Islet precursor cell (in vitro differentiated cells): ENCODE measurements at places on chromosomes 3 and 15.
A peak's percentile ranks its signal among the peaks of the same experiment; 100 is the strongest.

GRCh38 chr3:151890721-151891141 is 17.3 kb downstream of the SUCNR1 start:
- DNase-seq = no peak

GRCh38 chr15:69305204-69305931 is 6.7 kb downstream of the PAQR5 start:
- peak; percentile 90 for DNase-seq

DNA sequence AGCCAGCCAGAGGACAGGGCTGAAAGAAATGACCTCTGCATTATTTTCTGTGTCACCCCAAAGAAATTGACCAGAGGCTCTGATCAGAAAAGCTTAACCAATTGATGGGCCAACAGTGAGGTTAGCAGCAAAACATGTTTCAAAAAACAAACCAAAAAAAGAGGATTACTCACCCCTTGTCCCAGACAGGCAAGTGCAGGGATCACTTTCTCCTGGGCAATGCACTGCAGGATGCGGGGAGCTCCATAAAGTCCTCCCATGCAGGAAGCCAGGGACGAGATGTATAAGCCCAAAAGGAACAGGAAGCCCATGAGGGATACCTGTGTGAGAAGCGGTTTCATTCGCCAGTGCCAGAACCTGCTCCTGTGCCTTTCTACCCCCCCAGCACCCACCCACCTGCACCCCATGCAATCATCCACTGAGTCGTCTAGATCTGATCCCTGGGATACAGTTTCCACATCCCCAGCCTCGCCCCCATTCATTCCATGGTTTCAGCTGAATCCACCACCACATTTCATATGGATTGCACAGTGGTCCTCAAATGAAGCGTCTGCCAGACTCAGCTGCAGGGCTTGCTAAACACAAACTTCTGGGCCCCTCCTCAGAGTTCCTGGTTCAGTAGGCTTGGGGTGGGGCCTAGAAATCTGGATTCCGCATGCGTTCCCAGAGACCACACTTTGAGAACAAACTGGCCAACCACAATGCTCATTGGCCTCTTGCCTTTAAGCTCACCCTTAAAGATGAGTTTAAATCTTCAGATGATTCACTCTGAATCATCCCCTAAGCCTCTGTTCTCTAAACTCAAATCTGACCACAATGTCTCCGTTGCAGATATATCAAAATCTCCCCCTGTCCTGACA is 54.4 kb upstream of the HEG1 start:
- no peak for DNase-seq

DNA sequence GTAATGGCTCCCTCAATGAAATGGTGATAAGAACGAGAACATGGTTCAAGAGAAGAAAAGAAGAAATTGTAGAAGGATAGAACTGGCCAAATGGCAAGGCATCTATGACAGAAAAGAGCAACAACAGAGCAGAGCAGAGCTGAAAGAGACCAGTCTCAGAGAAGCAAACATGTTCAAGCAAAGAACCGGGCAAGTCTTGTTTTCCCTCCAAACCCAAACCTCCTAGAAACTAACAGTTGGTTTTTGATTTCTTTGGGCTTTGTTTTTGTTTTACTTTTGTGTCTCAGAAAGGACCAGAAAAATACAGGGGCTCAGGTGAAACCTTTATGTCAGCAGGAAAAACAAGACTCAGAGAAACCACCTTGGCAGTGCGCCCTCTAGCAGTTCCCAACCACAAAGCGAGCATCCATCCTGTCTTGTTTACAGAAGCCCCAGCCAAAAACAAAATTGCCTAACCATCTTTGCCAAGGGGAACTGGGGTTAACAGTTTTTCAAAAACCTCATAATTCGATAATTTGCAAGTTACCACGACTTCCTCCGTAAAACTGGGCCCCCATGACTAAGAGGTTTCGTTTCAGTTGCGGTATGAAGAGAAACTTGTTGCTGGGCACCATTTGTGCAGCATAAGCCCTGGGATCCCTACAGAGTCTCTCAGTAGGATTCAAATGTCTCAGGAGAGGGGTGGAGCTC is 159.2 kb upstream of the SLC24A5 start:
- DNase-seq = no peak

DNA sequence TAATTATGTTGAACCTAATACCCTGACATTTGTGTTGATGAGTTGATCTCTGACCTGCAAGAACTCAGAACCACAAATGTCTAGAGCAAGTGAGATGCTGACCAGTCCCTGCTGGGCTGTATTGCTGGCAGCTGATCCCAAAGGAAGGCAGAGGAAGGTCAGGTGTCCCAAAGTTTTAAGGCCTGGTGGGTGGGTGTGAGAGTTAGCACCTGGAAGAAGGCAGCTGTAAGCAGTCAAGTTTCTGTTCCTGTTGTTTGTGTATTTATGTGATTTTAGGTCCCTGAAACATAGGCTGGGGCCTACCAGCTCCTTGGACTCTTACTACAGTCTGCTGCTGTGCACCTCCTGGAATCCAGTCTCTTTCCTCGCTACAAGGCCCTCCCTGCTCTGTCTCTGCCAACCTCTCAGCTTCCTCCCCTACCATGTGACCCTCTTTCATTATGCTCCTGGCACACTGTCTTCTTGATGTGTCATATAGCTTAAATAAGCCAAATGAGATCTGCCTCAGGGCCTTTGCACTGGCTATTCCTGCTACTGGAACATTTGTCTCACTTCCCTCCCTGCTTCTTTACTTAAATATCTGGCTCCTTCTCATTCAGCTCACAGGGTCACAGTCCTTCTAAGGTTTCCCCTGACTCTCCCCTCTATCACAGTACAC is 31.0 kb upstream of the ATOSA start:
- no peak for DNase-seq

GRCh38 chr3:187929112-187929816 is 184.0 kb upstream of the BCL6 start:
- DNase-seq = no peak

DNA sequence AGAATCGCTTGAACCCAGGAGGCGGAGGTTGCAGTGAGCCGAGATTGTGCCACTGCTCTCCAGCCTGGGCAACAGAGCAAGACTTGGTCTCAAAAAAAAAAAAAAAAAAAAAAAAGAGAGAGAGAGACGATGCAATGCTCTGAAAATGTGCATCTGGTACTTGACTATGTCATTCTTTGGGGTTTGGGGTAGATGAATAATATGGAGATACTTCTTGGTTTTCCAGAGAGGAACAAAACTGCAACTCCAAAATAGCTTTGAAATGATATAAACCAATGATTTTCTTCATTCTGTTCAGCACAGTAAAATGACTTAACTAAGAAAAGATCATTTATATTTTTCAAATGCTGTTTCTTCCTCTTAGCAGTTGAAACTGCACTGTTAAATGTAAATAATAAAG is 158.9 kb downstream of the ISL2 start:
- DNase-seq = no peak

- no peak for DNase-seq
These were observed 914.9 kb upstream of the EPHA6 start for GRCh38 chr3:95899494-95899893.

DNA sequence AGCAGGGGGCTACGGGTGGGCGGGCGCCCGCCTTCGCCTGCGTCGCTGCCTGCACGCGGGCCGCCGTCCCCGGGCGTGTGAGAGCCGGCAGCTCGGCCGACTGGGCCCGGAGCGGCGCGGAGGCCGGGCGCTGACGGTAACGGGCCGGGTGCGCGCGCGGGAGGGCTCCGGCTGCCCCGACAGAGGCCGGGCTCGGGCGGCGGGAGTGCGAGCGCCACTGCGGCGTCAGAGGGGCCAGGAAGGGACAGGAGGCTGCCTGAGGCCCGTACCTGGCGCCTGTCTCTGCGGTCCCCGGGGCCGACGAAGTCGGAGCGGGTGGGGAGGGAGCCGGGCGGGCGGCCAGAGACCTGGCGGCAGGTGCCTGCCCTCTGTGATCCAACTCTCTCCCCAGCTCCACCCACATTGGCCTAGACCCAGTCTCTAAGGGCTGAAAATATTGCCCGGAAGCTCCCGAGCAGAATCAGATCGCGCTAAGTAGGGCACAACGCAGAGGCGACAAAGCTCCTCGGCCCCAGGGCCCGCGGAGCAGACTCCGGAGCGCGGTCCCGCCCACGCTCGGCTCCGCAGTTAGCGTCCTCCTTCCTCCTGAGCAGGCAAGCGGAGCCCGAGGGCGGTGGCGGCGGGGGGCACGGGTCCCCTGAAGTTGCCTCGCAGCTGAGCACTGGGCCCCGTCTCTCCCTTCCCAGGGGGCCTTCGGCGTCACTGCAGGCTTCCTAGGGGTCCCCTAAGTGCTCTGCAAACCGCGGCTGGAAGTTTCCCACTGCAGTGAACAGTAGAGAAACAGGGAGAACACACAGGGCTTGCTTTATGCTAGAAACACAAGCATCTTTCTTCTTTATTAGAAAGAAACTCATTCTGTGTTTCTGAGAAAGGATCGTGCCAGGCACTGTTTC is at the start of gene MAN2A2:
Gene MAN2A2 (plus strand): TSS at position 463 of the 893 bp plus-strand sequence. CDS start 906 bp downstream, outside the sequence.
- peak; percentile 82 for DNase-seq

GRCh38 chr15:53458736-53459135 is 300.7 kb downstream of the WDR72 start:
- no peak for DNase-seq

DNA sequence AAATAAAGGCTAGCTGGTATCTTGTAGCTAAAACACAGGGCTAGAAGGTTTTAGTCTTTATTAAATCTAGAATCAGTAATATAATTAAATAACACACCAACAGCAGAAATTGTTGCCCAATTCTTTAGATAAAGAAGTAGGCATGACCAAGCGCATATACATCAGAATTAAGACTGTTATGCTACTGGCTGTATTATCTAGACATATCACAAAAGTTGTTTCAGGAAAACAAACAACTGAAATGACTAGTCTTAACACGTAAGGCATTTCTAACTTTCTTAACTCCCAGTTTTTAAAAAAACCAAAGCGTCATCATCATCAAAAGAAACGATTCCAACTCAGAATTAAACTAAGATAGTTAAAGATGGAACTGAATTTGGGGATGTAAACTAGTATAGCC is 55.4 kb downstream of the EMC4 start:
- no peak for DNase-seq

DNA sequence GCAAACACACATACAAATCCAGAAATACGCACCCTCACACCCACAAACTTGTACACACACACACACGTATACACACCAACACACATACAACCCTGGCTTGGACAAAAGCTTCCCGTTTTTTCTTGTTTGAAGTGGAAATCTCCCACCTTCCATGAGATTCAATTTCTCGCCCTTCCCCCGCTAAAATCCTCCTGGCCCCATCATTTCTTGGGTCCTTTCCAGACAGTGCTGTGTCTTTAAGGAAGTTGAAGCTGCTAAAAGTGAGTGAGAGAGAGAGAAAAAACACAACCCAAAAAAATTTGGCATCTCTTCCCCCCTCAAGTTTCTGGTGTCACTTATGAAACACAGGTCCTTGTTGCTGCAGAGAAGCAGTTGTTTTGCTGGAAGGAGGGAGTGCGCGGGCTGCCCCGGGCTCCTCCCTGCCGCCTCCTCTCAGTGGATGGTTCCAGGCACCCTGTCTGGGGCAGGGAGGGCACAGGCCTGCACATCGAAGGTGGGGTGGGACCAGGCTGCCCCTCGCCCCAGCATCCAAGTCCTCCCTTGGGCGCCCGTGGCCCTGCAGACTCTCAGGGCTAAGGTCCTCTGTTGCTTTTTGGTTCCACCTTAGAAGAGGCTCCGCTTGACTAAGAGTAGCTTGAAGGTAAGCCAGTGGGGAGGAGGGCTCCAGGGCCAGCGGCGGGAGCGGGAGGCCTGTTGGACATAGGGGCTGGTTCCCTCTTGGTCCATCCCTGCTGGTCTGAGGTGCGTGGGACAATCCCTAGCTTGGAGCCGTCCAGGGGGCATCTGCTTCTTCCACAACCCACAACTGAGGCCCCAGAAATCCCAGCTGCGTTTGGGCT is at the start of gene ISLR:
Gene ISLR (plus strand): TSS at position 331 of the 839 bp plus-strand sequence. CDS start 1,149 bp downstream, outside the sequence.
- DNase-seq = peak; percentile 43

- no peak for DNase-seq
These were observed 129.0 kb upstream of the NEO1 start for GRCh38 chr15:72923289-72923688.

DNA sequence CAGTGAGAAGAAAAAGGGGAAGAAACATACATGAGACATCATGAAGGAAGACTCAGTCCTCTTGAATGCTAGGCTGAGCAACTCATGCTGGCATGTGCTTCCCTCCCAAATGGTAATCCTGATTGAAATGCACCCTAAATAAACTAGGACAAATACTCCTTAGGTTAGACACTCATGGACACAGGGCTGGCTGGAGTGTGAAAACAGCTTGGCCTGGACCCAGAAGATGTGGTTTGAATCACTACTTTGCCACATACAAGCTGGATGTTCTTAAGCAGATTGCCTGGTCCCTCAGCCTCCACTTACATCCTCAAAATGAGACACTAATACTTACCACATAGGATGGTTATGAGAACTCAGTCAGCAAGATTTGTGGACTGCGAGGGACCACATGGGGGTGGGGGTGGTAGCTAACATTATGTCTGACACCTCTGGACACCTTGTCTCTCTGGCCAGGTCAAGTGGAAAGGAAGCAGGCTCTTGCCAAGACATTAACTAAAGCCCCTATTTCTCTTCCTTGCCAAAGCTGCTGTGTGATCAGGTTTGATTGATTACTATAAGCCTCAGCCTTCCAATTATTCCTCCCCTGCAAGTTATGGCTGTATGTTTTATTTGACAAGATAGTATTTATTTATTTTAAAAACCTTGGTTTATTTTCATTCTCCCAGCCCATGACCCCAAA is 138.9 kb upstream of the SLC7A14 start:
- no peak for DNase-seq

DNA sequence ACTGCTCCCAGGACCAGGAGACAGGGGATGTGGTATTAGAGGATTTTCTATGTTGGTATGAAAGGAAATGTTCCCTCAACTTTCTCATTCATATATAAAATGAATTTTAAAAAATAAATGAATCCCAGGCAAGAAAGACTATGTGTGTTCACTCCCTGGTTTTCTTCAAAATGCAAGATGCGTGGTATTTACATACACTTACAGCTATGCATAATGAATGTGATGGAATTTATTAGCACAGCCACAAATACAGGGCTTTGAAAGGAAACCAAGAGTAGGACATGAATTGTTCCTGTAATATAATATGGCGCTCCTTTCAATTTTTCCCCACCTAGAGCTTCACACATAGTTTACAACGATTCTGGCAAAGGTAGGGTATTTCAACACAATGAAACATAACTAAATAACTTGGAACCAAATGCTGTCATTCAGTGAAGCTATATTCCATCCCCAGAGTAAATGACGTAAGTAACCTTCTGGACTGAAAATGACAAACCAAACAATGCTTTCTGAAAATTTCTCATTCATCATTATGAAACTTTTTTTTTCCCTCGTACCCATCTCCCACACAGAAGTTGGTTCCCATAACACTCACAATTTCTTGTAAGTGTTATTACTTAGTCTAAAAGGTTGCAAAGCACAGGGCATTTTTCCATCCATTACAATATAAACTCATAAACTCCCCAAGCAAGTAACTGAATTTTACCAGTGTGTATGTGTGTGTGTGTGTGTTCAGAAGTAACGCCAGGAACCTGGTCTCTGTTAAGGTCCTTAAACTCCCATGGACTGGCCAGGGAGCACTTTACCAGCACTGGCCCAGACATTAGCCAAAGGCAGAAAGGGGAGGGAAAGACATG is 41.8 kb downstream of the CBLB start:
- peak; percentile 58 for DNase-seq

DNA sequence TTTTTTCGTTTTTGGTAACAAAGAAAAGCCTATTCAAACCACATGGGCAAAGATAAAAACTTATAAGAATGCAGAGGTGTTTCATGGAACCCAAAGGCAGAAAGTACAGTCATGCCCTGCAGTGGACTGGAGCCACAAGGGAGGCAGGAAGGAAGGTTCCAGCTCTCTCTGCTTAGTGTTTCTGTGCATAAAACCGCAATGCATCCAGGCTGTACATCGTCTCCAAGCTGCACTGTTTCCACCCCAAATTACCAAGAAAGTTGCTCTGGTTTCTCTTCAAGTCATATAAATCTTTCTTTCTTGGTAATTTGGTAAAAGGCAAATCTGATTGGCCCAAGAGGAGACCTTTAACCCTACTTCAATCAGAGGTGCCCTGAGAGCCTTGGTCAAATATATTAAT is 15.8 kb downstream of the TRAT1 start:
- DNase-seq = no peak
